ENCODE measurements at places on chromosomes 12 and 14.

- H3K4me3 ChIP-seq, result no peak overlapping the region
- no peaks in the 10 kb centered on the region for H3K4me1 ChIP-seq
- H3K36me3 ChIP-seq, result no peaks in the 10 kb centered on the region
- H3K27me3 ChIP-seq, result no peaks in the 10 kb centered on the region
These were observed 38.9 kb downstream of the NIN start for GRCh38 chr14:50792051-50792477.

DNA sequence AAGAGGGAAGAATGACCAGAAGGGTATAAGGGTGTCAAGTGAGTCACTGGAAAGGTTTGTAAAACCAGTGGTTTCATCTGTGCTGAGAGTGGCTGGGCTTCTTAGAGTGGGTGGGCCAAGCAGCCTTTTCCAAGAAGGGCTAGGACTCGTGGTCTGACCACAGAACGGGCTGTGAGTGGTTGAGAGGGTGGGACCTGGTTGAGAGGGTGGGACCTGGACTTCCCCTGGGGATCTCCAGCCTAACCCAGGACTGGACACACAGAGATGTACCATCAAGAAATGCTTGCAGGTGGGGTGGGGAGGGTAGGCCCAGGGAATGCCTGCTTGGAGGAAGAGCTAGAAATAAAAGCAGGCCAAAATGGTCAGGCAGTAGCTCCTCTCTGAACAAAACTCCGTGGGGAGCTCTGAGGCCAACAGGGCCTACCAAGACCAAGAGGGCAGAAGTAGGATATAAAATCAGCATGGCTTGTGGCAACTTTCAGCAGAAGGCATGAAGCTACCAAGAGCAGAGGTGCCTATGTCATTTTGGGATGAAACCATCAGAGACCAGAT, 140.5 kb downstream of the FOXN3 start:
- H3K4me1 ChIP-seq, result no peaks in the 10 kb centered on the region
- H3K4me3 ChIP-seq, result no peak overlapping the region
- no peak overlapping the region for H3K27ac ChIP-seq
- no peak for DNase-seq

- no peaks in the 10 kb centered on the region for H3K4me1 ChIP-seq
- H3K27ac ChIP-seq, result no peak overlapping the region
- DNase-seq, result no peak
- no peaks in the 10 kb centered on the region for H3K36me3 ChIP-seq
These were observed 381.5 kb upstream of the STXBP6 start for GRCh38 chr14:25431211-25432076.

GRCh38 chr12:120278137-120279069, 12.9 kb upstream of the PXN start:
- no peaks in the 10 kb centered on the region for H3K4me1 ChIP-seq
- no peak for DNase-seq
- no peak overlapping the region for H3K27ac ChIP-seq

DNA sequence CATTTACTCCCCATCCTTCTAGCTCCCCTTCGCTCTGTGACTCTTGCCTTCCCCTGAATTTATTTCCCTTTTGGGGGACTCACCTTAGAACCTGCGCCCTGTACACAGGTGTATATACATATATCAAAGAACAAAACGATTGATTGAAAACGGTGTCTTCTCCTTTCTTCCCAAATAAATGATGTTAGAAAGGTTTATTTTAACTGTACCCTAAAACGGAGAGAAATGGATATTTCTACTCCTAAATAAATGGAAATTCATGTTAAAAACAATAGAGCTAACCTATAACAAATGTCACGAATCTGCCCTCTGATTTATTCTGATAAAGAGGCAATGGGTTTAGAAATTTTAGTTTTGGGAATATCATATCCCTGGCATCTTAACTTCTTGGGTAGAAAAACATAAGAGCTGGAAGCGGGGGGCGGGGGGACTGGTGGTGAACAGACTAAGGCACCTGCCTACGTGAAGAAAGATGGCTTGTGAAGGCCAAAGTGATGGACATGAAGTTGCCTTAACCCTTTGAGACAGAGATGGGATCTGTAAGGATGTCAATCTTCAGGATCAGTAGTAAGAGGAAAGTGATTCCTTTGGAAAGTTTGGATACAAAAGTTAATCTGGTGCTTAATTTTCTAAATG, 8.8 kb upstream of the LHX5 start:
- H3K4me1 ChIP-seq, result no peaks in the 10 kb centered on the region
- H3K4me3 ChIP-seq, result no peak overlapping the region
- no peaks in the 10 kb centered on the region for H3K36me3 ChIP-seq
- H3K27me3 ChIP-seq, result peaks cover 97% of the 10 kb centered on the region

DNA sequence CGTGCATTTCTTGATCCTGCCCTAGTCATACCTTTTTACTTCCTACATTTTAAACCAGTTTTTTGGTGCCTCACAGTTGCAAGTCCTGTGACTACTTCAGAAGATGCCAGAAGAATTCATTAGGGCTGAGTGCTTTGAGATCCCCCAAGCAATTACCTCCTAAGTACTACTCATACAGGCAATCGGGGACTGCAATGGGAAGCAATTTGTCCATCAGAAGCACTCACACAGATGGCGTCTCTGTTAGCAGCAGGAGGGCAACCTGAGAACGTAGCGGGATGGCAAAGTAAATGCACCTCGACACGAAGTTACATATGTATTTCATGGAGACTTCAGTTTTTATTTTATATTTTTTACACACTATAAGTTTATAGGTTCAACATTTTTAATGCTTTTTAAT, 188.3 kb downstream of the CAPZA3 start:
- DNase-seq, result no peak
- H3K4me3 ChIP-seq, result no peak overlapping the region
- H3K36me3 ChIP-seq, result no peaks in the 10 kb centered on the region
- no peaks in the 10 kb centered on the region for H3K27me3 ChIP-seq

- DNase-seq, result no peak
- H3K27me3 ChIP-seq, result no peaks in the 10 kb centered on the region
- no peaks in the 10 kb centered on the region for H3K4me1 ChIP-seq
These were observed 36.1 kb upstream of the BDKRB2 start for GRCh38 chr14:96168581-96168980.

GRCh38 chr14:102499401-102500157, 10.0 kb downstream of the ANKRD9 start:
- H3K4me3 ChIP-seq, result no peak overlapping the region
- H3K27me3 ChIP-seq, result no peaks in the 10 kb centered on the region
- H3K27ac ChIP-seq, result peak overlapping the region; percentile 81
- no peak for DNase-seq
- no peaks in the 10 kb centered on the region for H3K36me3 ChIP-seq

DNA sequence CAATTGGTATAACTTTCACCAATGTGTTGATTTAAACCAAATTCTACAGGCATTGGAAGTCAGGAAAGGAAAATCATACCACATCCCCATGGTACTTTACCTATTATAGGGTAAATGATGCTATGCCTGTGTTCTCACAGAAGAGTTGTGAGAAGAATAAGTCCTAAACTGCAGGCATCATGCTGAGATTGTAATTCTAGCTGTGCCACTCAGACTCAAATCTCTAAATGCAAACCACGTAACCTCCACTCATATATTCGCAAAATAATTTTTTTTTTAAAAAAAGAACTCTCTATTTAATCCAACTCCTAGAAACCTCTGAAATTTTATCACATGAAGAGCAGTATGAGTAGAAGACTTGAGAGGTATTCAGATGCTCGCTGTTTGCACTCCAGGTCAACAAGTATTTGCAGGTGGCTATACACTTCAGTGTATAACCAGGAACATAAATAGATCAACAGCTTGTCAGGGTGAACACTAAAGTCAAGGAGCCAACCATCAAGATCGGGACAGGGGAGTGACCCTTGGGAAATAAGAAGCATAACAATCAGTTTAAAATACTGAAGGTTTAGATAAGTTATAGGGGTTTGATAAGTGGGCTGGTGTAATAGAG, 110.1 kb downstream of the SLC25A21 start:
- H3K27me3 ChIP-seq, result no peaks in the 10 kb centered on the region
- H3K36me3 ChIP-seq, result no peaks in the 10 kb centered on the region
- DNase-seq, result no peak
- no peak overlapping the region for H3K27ac ChIP-seq
- H3K4me3 ChIP-seq, result no peak overlapping the region
- no peaks in the 10 kb centered on the region for H3K4me1 ChIP-seq

DNA sequence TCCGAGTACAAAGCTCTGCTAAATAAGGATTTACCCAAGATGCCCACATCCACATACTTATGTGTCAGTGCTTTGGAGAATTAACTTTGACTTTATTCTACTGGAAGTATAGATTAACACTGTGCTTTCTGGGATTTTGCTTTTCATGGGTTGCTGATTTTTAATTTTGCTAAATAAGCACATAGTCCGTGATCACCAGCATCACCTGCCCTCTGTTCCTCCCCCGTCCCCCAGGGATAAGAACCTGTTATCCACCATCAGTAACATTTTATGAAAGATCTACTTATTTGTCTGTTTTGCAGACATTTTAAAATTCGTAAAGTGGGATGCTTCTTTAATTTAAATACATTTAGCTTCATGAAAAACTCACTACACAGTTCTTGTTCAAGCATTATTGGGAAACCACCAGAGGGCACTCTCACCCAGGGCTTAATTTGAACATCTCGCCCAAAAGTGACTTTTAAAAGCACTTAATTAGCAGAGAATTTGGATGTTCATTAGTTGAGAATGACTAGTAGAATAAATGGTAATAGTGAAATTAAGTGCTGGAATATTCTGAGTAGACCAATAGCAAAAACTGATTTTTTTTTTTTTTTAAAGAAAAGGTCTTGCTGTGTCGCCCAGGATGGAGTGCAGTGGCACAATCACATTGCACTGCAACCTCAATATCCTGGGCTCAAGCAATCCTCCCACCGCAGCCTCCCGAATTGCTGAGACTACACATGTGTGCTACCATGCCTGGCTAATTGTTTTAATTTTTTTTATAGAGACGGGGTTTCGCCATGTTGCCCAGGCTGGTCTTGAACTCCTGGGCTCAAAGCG, 35.7 kb downstream of the MRPL42 start:
- DNase-seq, result no peak
- no peaks in the 10 kb centered on the region for H3K4me1 ChIP-seq
- H3K27ac ChIP-seq, result no peak overlapping the region

GRCh38 chr12:14264316-14264715, 101.2 kb upstream of the ATF7IP start:
- H3K4me1 ChIP-seq, result peaks cover 9% of the 10 kb centered on the region
- H3K4me3 ChIP-seq, result no peak overlapping the region
- no peak overlapping the region for H3K27ac ChIP-seq
- no peaks in the 10 kb centered on the region for H3K27me3 ChIP-seq
- DNase-seq, result no peak

All from breast epithelium (tissue), 4 donors.